ENCODE measurements at places on chromosomes 6 and 20. TPM values are rescaled to one million over a fixed set of nuclear protein-coding genes. Genes with fewer than 3 reads are reported as not detected.

DNA sequence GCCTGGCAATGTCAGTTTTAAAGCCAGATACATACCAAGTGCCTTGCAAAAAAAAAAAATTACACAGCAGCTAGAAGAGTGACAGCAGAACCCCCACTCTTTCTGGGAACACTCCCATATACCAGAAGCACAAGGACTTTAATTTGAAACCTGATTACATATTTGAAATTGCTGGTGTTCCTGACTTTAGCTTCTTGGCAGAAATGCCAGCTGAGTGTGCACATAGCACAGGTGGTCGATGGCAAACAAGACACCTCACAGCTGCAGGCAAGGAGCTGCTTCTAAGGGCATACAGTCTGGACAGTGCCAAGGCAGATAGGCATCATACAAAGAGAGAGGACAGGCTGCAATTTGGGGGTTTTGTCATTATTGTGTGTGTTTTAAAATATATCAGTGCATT lies 150.7 kb upstream of the SGK1 start:
- DNase-seq: no peak

DNA sequence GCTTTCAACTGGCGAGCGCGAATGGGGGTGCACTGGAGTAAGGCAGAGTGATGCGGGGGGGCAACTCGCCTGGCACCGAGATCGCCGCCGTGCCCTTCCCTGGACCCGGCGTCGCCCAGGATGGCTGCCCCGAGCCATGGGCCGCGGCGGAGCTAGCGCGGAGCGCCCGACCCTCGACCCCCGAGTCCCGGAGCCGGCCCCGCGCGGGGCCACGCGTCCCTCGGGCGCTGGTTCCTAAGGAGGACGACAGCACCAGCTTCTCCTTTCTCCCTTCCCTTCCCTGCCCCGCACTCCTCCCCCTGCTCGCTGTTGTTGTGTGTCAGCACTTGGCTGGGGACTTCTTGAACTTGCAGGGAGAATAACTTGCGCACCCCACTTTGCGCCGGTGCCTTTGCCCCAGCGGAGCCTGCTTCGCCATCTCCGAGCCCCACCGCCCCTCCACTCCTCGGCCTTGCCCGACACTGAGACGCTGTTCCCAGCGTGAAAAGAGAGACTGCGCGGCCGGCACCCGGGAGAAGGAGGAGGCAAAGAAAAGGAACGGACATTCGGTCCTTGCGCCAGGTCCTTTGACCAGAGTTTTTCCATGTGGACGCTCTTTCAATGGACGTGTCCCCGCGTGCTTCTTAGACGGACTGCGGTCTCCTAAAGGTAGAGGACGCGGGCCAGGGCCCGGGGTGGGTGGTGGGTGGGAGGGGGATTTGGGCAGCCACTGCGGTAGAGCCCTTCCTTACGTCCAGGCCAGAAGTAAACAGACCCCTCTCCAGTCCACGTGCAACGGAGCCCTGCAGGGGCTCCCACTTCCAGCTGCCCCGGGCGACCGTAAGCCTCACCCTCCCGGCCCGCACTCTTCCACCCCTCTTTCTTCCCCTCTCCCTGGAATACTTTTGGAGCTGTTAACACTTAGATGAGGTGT lies 998 bp downstream of the BMP2 start:
- DNase-seq: no peak

OPN5 gene
- total RNA-seq: not detected

AIF1 gene
- 26.1 TPM for total RNA-seq

SERAC1 gene
- 7.8 TPM for total RNA-seq

ERVFRD-1 gene
- total RNA-seq: not detected

CUL9 gene
- 38.4 TPM for total RNA-seq

BPIFA1 gene
- not detected for total RNA-seq
